ENCODE measurements at places on chromosomes 7 and 10.

GRCh38 chr10:12470719-12471118 lies 121.4 kb downstream of the CAMK1D start:
- no peak for DNase-seq

DNA sequence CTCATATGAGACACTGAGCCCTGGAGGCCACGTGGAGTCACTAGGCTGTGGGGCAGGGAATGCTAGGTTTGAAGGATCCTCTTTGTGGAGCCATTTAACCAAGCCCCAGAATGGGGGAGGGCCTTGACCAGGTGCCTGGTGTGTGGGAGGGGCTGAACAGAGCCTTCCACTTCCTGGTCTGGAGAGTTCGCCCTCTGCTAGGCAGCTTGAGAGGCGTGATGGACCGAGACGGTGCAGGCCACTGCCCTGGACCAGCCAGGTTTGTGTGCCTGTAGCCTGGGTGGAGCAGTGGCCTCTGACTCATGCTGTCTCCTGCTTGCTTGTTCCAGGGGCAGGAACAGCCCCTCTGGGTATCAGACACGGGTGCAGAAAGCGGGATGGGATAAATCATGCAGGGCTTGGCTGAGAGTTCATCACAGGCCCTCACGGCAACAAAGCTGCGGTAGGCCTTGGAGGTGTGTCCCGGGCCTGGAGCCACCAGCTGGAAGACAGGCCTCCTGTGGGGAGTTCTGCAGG lies 27.4 kb downstream of the ADAMTS14 start:
- no peak for DNase-seq

- no peak for DNase-seq
Measured at GRCh38 chr7:30898411-30898810, 13.2 kb upstream of the AQP1 start.

GRCh38 chr7:90337106-90337505 lies 9.4 kb upstream of the GTPBP10 start:
- DNase-seq = no peak

- no peak for DNase-seq
Measured at GRCh38 chr7:3497796-3498195, 196.7 kb downstream of the SDK1 start.
